ENCODE measurements at places on chromosomes 12 and 14.

- no peak for DNase-seq
These were observed 42.2 kb upstream of the FBXO33 start for GRCh38 chr14:39474416-39474911.

DNA sequence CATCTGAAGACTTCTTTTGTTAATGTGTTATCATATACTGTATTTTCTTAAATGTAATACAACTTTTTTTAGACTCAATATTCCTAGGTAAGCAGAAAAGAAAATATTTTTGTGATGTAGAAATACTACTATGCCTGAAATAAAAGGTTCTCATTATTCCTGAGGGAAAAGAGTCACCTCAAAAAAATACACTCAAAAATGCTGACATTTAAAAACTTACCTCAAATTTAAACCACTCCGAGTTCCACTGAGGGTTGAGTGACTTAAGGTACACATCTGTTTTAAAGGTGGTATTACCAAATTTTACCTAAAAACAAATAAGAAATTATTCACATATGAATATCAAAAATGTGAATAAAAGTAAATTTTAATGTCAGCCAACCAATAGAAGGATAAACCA, 9.3 kb downstream of the C2CD5 start:
- DNase-seq = no peak

DNA sequence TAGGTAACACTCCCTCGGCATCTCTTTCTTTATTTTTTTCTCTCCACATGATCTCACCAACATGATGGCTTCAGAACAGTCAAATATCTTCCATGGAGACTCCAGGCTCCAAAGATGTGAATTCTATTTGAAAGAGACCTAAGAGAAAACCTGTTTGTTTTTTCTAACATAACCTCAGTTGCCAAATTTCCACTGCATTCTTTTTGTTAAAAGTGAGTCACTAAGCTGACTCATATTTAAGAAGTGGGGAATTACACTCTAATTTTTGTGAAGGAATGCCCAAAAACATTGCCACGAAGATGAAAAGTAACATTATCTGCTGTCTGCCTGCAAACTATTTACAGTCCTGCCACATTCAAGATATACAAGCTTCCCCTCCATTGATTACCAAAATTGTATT, 1337.6 kb downstream of the LRFN5 start:
- no peak for DNase-seq

DNA sequence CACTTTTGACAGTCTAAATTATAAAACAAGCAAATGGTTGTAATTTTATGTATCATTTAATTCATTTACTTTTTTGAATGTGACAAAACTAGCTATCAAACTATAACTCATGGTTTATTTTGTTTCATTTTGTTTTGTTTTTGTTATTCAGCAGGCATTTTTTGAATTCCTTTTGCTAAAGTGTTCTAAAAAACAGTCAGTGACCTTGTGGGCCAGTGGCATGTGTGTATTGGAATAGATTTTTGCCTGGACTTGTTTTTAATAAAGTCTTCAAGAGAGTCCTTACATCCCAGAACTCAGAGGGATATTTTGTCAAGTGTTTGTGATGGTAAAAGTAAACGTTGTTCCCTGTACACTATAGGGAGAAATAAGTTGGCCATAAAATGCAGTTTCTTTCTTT, 369.7 kb upstream of the SYT1 start:
- DNase-seq = no peak

DNA sequence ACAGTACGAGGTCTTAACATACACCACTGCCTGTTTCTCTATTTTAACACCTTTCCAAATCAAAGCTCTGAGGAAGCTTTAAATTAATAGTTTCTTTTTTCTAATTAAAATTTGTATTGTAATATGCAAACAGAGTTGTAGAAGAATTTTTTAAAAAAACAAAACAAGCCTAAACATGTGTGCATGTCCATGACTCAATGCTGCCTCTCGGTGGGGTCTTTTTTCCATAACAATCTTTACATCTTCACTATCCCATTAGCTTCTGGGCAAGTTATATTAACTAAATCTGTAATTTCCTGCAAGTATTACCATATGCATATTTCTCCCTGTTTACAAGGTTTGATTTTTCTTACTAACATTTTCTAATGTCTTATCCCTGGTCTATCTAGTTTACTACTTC, 143.9 kb upstream of the NAV3 start:
- no peak for DNase-seq

GRCh38 chr12:9669534-9669933, at the start of gene CLEC2D:
Gene CLEC2D (plus strand): TSS chr12:9669713. CDS start chr12:9669735, 22 bp downstream.
- DNase-seq = no peak

DNA sequence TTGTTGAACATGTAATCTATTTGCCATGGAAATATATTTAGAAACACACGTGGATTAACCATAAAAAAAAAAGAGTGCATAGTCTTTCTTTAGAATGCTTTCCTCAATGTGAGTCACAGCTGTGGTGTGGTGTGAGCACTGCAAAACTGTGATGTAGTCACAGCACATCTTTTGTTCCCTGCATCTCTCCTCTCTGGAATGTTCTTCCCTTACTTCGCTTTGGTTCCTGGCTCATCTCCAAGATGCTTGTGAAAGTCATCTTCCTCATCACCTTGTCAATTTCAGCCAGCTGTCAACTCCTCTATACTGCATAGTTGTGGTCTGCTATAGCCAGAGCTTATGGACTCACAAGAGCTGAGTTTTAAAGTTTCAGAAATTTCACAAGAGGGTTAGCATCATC, 60.2 kb downstream of the STAB2 start:
- DNase-seq = no peak

GRCh38 chr12:52699960-52700359, 3.4 kb downstream of the KRT77 start:
- no peak for DNase-seq

DNA sequence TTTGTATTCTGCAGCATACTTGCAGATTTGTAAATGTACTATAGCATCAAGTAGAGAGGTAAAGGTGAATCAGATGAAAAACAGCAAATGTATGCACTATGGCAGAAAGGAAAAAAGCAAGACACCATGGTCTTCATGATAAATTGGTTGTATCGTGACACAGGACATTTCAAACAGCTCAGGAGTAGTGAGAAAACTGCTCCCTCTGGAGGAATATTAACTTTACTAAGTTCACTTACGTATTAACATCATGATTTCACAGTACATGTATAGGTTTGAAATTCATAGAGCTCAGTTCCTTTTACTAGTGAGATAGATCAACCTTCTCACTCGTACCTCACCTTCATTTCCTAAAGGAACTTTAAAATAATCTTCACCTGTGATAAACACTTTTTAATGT, 6.5 kb downstream of the MBIP start:
- DNase-seq = no peak

DNA sequence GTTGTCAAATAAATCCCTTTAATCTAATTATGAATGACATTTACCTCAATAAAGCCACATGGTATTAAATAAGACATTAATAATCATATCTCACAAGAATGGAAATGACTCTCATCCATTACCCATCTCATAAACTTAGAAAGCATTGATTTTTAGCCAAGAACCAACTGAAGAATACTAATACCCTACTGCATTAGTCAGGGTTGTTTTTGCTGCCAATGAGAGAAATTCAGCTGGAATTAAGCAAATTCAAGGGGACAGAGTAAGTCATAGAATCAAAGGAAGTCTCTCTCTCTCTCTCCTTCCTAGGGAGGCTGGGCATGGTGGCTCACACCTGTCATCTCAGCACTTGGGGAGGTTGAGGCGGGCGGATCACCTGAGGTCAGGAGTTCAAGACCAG, 41.6 kb downstream of the NDUFA12 start:
- DNase-seq = no peak

GRCh38 chr12:19387161-19387560, 52.1 kb upstream of the AEBP2 start:
- DNase-seq = no peak

DNA sequence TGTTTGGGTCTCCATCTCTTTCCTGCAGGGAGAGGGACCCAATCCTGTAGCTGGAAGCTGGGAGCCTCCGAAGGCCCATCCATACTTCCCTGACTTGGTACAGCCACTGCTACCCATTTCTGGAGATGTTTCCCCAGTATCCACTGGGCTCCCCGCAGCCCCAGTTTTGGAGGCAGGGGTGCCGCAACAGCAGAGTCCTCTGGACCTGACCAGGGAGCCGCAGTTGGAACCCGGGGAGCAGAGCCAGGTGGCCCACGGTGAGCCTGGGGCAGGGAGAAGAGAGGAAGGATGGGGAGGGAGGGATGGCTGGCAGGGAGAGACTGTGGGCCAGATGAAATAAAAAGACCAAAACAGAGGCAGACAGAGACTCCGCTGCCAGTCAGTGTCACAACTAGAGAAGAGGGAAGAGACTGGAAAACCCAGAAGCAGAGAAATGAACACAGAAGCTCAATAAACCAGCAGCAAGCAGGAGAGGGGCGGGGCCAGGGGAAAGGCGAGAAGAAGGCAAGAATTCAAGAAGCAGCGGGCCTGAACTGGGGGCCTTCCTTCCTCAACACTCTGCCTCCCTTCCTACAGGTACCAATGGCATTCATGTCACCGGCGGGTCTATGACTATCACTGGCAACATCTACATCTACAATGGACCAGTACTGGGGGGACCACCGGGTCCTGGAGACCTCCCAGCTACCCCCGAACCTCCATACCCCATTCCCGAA, 6.3 kb downstream of the LTBR start:
- no peak for DNase-seq

- DNase-seq = no peak
These were observed 16.1 kb upstream of the CHGA start for GRCh38 chr14:92906823-92907222.

- DNase-seq = no peak
These were observed 1051.9 kb upstream of the FLRT2 start for GRCh38 chr14:84477996-84478395.

- no peak for DNase-seq
These were observed 90.7 kb downstream of the METTL25 start for GRCh38 chr12:82448911-82449578.

GRCh38 chr12:96302687-96303310, 97.4 kb downstream of the CDK17 start:
- no peak for DNase-seq

DNA sequence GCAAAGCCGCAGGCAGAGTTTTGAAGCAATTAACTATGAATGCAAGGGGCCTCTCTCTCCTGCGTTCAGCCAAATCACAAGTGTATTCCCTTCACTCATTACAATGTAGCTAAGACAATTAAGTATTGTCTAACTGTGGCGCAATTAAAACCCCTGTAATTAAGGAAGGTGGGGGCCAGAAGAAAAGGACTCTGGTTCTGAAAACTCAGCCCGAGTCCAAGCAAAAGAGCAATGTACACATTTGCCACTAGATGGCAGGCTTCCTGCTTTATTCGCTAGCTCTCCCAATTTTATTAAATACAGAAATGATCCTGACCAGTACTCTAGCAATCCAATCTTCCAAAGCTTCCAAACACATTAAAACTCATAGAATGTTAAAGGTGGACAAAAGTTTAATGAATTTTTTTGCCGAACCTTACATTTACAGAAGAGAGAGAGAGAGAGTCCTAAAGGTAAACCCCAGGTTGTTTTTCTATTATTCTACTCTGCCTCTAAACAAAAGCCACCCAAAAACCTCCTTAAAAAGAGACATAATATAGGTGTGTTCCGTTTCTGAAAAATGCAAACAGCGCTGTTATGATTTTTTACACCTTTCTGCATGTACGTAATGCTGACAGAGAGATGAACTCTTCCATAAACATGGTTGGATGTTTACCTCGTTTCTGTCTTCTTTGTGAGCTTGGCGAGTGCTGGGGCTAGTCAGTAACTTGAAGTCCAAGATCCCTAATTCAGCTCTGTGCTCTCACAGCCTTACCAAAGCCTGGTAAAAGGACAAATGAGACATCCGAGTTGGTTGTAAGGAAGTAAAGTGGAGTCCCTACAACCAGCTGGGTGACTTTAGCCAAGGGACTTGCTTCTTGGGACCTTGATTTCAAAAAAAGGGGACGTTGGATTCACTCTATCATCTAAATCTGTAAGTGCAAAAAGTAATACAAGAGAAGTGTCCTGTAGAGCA, 50.9 kb upstream of the VASH1 start:
- DNase-seq = peak; percentile 77

All from suppressor macrophage (primary cell).